Activated CD4-positive, alpha-beta T cell treated with anti-CD3 and anti-CD28 coated beads, Interleukin-2, Interleukin-6, amounts not matched to agents 100 ng/mL and 50 ng/mL, durations not matched to agents 16 hours and 8 hours (primary cell): ENCODE measurements at places on chromosomes 5 and 9.

- DNase-seq: peak; percentile 88
These were observed 23.9 kb downstream of the IRF1 start for GRCh38 chr5:132466433-132467286.

DNA sequence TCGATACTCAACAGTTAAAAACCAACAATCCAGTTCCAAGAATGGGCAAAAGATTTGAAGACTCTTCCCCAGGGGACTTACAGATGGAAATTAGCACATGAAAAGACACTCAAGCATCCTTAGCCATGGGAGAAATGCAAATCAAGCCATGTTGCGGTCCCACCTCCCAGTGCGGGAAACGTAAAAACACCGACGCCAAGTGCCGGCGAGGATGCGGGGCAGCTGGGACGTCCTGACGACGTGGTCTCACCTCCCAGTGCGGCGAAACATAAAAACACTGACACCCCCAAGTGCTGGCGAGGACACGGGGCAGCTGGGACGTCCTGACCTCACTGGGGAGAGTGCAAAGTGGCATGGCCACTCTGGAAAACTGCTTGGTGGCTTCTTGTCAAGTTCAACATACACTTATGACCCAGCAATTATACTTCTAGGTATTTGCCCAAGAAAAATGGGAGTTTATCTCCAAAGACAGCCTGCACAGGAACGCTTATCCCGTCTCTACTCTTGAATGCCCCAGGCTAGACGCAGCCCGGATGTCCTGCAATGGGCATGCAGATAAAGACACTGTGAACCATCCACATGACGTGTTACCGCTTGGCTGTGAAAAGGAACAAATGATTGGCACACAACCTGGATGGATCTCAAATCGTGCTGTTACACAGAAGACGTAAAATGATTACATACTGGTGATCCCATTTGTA lies 60.1 kb upstream of the UBAC1 start:
- no peak for DNase-seq

- no peak for DNase-seq
These were observed 81.0 kb upstream of the EQTN start for GRCh38 chr9:27377811-27378456.

DNA sequence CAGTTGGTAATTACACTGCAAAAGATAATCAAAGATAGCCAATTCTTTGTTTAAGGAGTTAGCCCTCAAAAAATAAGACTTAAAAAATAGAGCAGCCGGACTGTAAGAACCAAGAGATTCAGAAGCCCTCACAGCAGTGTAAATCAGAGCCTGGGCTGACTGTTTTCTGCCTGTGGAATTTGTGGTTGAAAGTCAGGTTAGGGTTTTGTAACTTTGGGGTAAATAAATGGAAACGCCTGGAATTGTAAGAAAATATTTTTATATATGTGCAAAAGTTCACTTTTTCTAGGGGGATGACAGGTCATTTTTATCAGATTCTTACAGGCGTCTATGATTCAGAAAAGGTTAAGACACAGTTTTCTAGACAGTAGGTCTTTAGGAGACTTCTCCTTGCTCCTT lies 35.6 kb downstream of the KLHL3 start:
- DNase-seq: no peak

DNA sequence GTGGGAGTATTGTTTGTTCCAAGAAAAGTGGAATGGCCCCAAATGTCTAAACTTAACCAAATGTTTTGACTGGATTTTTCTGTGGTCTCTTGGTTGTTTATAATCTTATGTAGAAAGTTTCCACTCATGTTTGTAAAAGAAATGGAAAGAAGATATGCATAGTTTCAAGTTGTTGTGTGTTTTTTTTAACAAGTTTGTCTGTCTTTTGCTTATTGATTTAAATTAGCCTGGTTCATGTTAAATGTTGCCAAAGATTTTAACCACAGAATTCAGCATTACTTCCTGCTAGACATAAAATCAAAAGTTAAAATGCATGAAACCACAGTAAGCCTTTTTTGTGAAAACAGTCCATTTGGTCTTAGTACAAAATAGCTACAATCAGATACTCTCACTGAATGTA lies 14.0 kb downstream of the PPWD1 start:
- DNase-seq: no peak

GRCh38 chr5:375336-375920 lies 53.9 kb downstream of the AHRR start:
- DNase-seq: no peak

DNA sequence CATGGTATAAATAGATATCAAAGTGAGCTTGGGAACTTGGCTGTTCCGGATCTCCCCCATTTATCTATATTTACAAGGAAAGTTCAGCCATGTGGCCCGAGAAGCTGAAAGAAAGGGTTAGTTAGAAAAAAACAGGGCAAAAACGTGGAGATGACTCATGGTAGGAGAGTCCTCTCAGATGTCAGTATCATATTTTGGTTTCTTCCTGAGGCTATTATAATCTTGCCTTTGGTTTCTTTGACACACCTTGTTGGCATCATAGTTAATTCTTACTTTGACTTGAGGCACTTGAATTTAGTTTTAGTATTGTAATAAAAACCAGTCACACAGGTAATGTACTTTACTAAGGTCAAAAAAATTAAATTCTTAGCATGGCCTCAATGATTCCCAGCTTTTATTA lies 59.9 kb downstream of the GABRA6 start:
- no peak for DNase-seq

DNA sequence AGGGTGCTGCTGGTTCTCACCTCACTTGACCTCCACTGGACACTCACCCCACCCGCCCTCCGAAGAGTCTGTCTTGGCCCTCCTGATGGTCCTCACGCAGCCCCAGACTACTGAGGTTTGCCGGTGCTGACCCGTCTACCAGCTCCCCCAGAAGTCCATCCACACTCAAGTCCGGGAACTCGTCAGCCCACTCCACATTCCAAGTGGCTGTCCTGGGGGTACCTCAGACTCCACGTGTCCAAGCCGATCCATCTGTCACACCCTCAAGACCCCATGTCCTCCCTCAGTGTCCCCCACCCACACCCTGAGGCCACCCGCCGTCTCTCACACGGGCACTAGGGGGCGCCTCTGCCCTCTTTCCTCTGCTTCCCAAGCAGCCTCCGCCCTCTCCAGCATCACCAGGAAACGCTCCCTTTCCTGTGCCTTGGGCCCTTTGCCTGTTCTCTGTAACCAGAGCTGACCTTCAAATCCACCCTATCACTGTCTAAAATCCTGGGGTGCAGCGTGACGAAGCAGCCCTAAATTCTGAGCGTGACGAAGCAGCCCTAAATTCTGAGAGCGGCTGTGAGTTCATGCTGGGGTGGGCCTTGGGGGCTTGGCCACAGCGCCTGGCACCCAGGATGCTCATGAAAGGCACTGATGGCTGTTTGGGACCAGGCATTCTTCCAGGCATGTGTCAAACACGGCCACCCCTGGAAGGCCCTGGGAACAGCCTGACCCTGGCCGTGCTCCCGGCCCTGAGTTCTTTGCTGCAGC lies 95.7 kb downstream of the KCNT1 start:
- DNase-seq: peak; percentile 43

DNA sequence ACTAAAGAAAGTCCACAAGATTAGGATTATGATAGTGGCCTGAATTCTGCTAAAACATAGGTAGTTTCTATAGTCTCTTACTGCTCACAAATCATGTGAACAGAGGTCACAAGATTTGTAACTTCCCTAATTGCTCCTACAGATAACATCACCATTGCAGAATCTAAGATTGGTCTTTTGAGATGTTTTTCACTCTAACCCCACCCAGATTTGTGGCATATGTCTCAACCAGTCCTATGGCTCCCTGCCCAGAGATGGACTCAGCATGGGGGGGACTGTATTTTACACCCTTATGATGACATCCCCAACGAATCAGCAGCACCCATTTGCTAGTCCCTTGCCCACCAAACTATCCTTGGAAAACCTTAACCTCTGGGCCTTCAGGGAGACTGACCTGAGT lies 1046.2 kb downstream of the CDH12 start:
- DNase-seq: no peak

GRCh38 chr5:123174916-123175481 lies 86.0 kb downstream of the PRDM6 start:
- no peak for DNase-seq

DNA sequence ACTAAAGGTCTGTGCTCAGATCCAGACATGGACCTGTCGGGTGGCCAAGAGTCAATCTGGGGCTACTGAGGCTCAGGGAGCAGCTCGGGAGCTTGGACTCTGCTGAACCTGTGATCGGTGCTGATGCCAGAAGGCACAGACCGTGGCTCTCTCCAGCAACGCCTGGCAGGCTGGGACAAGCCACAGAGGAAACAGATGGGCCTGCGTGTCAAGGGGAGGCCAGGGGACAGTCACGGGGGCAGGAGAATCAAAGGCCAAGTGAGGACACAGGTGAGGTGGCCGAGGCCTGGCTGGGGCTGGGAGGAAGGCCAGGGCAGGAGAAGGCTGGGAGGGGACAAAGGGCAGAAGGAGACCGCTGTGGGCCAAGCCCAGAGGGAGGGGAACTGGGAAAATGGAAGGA lies 43.4 kb downstream of the EPB41L4B start:
- no peak for DNase-seq

DNA sequence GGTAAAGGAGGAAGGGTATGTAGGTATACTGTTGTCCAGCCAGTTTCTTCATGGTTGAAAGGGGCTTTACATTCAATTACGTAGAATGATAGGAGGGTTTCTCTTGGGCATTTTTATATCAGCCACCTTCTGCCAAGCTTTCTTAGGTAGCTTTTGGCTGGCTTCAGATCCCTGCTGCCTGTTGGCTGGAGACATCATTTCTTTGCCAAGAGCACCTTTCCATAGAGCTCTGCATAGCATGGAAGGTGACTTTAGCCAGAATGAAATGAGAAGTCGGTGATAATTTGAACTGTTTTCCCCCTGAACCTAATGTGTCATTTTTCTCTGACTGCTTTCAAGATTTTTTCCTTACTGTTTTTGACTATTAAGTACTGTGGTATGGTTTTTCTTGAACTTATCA lies 26.9 kb downstream of the TMEFF1 start:
- DNase-seq: no peak

DNA sequence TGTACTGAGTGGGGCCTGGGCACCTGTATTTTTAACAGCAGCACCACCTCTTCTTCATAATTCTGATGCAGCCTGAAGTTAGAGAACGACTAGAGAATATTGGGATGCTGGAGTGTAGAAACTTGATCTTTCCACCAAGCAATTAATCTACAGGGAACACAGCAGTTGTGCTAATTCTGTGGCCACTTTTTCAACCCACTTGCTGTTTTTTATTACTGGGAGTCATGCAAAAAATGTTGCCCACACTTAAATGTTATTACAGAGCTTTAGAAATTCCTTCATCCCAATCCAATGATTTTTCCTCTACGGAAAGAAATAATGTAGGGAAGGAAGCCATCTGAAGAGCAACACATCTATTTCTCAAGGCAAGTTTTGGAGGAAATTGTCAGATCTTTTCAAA lies 190.9 kb upstream of the TUT7 start:
- no peak for DNase-seq

- DNase-seq: no peak
These were observed 80.8 kb downstream of the CD180 start for GRCh38 chr5:67115817-67116216.

DNA sequence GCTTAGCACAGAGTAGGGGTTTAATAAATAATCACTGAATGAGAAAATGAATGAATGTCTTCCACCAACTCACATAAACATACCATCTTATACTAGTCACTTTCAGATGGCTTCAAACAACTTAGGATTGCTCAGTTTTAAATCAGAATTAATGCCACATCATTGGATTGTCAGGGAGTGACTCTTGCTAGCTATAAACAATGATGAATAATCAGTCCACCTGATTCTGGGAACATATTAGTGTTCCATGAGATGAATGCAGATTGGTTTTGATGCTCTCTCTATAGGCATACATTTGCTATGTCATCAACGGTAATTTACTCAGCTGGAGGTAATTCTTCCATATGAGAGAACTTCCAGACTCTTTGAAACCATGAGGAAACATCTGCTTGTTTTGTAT lies 97.4 kb downstream of the CDH9 start:
- DNase-seq: no peak

DNA sequence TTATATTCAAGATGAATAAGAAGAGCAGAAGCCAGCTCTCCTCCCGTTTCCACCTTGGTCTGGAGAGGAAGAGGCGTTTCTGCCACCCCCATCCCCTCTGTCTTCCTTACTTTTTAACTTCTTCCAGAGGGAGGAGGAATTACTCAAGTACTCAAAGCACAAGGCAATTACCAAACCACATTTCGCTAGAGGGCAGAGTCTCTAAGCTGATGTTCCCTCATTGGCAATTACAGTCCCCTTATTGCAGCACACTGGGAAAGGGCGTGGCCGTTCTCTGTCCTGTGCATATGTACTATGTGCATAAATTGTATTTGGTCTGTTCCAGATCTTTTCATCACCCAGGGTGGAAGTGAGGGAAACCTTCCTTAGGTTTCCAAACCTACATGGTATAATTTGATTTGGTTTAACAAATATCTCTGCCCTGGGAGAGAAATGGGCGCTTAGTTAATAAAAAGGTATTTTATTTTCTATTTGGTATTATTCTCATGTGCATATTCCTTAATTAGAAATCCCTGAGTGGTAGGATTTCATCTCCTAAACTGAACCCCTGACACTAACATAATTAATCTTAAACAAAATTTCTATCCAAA lies 29.8 kb upstream of the ALDOB start:
- peak; percentile 10 for DNase-seq

DNA sequence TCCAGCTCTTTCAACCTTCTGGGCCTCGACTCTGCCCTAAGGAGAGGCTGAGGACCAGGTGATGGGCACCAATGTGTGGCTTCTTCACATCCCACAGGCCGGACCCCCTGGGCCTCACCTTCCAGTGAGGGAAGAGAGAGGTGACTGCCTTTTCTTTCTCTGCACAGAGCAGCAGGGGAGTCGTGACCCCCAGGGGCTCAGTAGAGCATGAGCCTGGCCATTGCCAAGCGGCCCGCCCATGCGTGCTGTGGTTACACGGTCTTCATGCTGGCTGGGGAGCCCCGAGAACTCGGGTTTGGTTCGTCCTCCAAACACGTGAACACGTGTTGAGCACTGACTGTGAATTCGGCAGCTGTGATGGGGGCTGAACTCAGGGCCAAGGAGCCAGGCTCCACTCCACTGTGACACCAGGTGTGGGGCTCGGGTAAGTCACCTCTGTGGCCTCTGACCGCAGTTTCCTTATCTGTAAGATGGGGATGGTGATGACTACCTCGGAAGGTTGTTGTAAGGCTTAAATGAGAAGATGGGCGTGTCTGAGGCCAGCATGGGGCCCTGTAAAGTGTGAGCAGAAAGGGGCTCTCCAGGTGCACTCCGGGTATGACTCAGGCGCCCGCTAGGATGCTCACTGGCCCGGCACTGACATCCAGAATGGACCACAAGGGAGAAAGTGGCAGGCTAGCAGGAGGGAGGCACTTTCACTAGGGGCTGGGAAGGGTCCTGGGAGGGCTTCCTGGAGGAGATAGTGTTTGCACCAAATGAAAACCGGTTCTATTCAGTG lies 13.4 kb upstream of the GRHPR start:
- peak; percentile 94 for DNase-seq

- DNase-seq: no peak
These were observed 544 bp upstream of the SNX24 start for GRCh38 chr5:122844910-122845228.

GRCh38 chr5:171633776-171634470 lies 151.7 kb upstream of the SMIM23 start:
- DNase-seq: no peak
